Epithelial cell of umbilical artery (primary cell): ENCODE measurements at places on chromosomes 11 and 22. TPM values are rescaled to one million over a fixed set of nuclear protein-coding genes. Genes with fewer than 3 reads are reported as not detected.

The MCM5 gene
- total RNA-seq = 51.3 and 86.0 TPM in 2 replicates

The PNPLA3 gene
- total RNA-seq = 3.9 and 4.4 TPM in 2 replicates

The ARHGAP8 gene
- 0.65 TPM in 1 of 2 replicates, not detected in the other for total RNA-seq

The PGA5 gene
- not detected in 2 replicates for total RNA-seq

The CHRDL2 gene
- total RNA-seq = not detected in 2 replicates

The SGSM1 gene
- total RNA-seq = under 0.01 and 0.30 TPM in 2 replicates

The CREB3L1 gene
- total RNA-seq = 0.32 and 1.2 TPM in 2 replicates

The SERHL2 gene
- total RNA-seq = 0.61 and 1.9 TPM in 2 replicates

The KCTD14 gene
- total RNA-seq = 0.32 and 0.91 TPM in 2 replicates

The MCHR1 gene
- not detected in 2 replicates for total RNA-seq

The HTR3B gene
- total RNA-seq = not detected in 2 replicates

The KIF18A gene
- 12.0 and 17.9 TPM in 2 replicates for total RNA-seq

The UBQLNL gene
- total RNA-seq = not detected in 2 replicates

The TESMIN gene
- 0.46 and 2.3 TPM in 2 replicates for total RNA-seq

The SOX6 gene
- total RNA-seq = under 0.01 TPM in 2 replicates

The APOBEC3G gene
- 2.9 and 17.6 TPM in 2 replicates for total RNA-seq

The OR8G5 gene
- not detected in 2 replicates for total RNA-seq

The HPX gene
- total RNA-seq = not detected in 2 replicates

The LARGE1 gene
- total RNA-seq = 0.91 and 1.9 TPM in 2 replicates

The KRTAP5-1 gene
- not detected in 2 replicates for total RNA-seq

The ZNF143 gene
- 24.4 and 36.9 TPM in 2 replicates for total RNA-seq

The CTTN gene
- 304 and 337 TPM in 2 replicates for total RNA-seq

The C11orf52 gene
- under 0.01 and 0.61 TPM in 2 replicates for total RNA-seq

The BMAL1 gene
- total RNA-seq = 6.2 and 7.8 TPM in 2 replicates

The MMP27 gene
- total RNA-seq = not detected in 2 replicates

The SLC5A1 gene
- 0.32 TPM in 1 of 2 replicates, not detected in the other for total RNA-seq

The TTC38 gene
- total RNA-seq = 24.0 and 35.4 TPM in 2 replicates

The EFCAB6 gene
- total RNA-seq = 0.30 and 0.65 TPM in 2 replicates

The EED gene
- total RNA-seq = 19.5 and 26.3 TPM in 2 replicates

The SLC3A2 gene
- 146 and 249 TPM in 2 replicates for total RNA-seq

The AGBL2 gene
- total RNA-seq = under 0.01 TPM in 1 of 2 replicates, not detected in the other

The TRIM48 gene
- not detected in 2 replicates for total RNA-seq

The PDGFD gene
- 6.2 and 13.8 TPM in 2 replicates for total RNA-seq

The PNPLA5 gene
- total RNA-seq = not detected in 2 replicates
